ENCODE measurements at places on chromosomes 3 and 15.

DNA sequence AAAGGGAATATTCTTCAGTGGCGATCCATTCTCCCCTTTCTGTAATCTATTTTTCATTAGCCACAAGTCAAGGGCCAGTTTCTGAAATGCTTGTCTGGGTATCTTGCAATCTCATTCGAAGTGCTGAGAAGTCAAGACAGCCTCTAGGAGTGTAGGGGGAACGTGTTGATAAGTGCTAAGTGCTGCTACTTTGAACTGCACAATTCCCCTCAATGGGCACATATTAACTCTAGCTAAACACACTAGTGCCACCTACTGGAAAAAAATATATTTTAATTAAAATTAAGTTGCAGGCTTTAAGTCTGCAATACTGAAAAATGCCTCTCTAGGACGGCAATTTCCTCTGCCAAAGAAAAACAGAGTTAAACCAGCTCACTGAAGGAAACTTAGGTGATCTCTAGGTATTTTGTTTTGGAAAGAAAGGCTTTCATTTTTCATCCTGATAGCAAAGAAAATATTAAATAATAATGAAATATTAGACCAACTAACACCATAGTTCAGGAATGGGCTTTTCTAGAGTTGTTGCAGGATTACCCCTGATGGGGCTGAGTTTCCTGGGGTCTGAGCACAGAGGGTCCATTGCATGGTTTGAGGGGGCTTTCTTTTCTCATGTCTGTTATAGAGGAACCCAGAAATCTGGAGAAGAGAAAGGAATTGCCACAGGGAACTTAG, 181.9 kb upstream of the KBTBD8 start:
- no peak for DNase-seq

DNA sequence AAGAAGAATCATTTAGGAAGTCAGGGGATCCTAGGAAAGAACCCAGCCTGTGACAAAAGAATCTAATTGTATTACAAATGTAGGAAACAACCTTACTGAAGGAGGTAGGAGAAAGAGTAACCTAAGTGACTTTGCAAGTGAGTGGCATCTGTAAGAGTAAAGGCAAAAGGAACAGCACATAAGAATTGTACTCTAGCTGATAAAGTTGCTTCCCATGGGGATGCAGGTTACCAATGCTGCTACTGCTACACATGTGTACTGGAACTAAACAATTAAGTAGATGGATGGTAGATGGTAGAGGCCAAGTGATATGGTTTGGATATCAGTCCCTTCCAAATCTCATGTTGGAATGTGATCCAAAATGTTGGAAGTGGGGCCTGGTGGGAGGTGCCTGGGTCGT, 60.8 kb downstream of the OSBPL10 start:
- no peak for DNase-seq

GRCh38 chr3:114290911-114291901, 2.6 kb upstream of the TIGIT start:
- DNase-seq: peak; percentile 86

DNA sequence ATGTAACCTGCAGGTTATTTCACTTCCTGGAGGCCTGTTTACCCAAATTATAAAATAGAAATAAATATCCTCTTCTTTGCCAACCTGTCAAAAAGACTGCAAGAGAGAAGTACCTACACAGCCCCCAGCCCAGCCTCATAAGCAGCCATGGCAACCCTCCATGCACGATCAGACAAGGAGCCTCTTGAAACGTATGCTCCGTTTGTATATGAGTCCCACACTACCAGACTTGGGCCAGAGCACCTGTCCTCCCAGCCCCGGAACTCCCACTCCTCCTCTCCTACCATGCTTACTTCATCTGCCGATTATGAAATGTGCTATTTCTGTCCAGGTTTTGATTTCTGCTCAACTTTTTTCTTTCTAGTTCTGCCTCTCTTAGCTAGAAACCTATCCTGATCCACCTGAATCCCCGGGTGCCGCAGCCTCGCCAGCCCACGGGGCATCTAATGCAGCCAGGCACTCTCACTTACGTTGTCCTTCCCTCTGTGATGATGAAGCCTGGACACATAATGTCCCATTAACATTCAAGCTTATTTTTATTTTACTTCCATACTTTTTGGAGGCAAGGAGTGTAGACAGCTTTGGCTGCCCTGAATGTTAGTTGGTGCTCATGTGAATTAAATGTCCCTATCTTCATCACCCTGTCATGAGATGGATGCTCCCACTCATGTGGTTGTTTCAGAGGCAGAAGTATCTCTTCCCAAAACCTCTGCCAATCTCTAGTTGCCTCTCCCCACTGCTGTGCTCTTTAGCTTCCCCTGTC, 73.8 kb downstream of the MB21D2 start:
- no peak for DNase-seq

DNA sequence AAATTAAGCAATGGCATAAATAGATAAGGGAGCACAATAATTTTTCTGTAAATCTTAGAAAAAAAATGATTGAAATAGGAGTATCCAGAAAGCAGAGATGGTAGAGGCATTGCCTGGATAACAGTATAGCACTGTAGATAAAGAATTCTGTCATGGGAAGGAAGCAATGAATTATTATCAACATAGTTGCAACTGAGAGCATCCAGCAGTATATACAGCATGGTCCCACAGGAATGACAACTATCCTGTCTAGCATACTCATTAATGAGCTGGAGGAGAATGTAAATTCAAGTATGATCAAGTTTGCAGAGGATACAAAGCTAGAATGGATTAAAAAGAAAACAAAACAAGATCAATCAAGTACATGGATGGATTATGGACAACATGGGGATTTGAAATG, 90.8 kb downstream of the DPH6 start:
- DNase-seq: no peak

- no peak for DNase-seq
Measured at GRCh38 chr3:70090322-70090913, 90.9 kb downstream of the SAMMSON start.

GRCh38 chr15:55681631-55682030, 61.3 kb downstream of the PRTG start:
- DNase-seq: no peak

GRCh38 chr15:50251638-50252182, 13.8 kb downstream of the HDC start:
- no peak for DNase-seq

- no peak for DNase-seq
Measured at GRCh38 chr15:83549623-83550022, 102.5 kb downstream of the SH3GL3 start.

DNA sequence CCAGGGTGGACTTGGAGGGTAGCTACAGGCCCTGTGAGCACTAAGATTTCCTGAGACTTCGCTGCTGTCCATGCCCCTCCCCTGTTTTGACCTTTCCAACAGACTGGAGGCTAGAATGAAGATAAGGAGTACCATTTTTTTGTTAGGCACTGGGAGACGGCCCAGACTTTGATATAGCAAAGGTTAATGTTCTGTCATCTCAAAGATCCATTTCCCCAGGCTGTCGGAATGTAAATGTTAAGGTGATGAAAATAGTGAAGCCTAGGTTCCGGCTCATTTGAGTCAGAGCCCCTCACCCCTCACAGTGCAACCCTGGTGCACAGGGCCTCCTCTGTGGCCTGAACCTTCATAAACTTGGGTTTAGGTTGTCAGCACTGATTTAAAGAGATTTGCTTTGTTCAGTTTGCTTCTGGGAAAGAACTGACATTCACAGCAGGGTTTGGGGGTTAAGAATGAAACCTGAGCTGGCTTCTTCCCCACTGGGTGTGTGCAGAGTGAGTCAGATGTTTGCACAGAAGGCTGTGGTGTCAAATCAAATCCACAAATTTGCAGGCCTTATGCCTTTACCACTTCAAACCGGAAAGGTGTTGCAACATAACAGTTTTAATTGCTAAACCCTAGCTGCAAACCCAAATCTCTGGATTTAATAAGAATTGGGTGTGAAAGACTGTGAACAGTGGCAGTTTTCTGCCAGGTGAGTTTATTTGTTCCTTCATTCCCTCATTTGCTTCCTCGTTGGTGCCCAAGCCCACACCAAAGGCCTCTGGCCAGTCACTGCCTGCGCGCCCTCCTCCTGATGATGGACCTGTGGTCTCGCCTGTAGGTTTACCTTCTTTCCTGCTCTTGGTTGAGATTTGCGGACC, 20.6 kb upstream of the KCTD6 start:
- peak; percentile 44 for DNase-seq

GRCh38 chr3:171615281-171615680, 155.1 kb upstream of the TNIK start:
- DNase-seq: no peak

DNA sequence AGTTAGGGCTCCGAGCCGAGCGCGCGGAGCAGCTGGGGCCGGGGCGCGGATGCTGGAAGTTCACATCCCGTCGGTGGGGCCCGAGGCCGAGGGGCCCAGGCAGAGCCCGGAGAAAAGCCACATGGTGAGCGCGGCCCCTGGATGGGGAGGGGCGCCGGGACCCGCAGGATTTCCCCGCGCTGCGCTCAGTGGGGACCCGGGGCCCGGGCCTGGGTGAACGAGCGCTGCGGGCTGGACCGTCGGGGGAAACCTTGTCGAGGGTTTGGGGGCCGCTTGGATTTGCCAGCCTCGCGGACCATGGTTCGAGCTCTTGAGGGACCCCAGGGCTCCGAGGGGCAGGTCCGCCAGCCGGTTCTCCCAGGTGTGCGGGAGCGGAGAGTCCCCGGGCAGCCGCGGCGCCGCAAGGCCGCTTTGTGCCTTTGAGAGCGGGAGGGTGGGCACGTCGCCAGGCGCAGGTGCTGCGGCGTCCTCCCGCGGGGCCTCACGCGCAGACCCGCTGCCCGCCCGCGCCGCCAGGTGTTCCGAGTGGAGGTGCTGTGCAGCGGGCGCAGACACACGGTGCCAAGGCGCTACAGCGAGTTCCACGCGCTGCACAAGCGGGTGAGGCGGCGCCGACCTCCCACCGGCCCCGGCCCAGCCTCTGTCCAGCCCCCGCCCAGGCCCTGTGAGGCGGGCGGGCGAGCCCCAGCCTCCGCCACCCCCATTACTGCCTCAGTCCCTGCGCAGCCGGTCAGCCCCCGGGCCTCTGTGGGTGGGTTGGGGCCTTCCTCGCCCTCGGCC, at the start of gene SNX22:
SNX22 (plus strand) TSS at position 5 of the 780 bp plus-strand sequence; CDS start at position 50, 45 bp downstream.
- no peak for DNase-seq

- DNase-seq: no peak
Measured at GRCh38 chr15:56530157-56530556, 65.2 kb upstream of the MNS1 start.

DNA sequence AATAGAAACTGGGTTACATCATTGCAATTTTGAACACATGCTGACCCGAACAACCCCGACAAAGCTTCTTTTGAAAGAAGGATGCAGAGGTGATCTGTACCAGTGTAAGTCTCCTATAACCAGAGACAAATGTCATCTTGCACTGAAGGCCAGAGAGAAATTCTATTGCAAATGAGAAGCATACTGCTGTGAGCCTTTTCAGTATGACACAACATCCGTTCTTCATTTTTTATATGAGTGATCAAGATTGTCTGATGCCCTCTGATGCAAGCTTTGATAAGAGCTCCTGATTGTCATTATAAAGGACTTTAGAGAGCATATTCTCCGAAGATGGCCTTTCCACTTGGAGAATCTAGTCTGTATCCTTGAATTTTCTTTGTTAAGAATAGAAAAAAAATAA, 36.9 kb downstream of the PCOLCE2 start:
- DNase-seq: no peak

GRCh38 chr3:73950865-73951558, 326.3 kb upstream of the PDZRN3 start:
- DNase-seq: no peak

DNA sequence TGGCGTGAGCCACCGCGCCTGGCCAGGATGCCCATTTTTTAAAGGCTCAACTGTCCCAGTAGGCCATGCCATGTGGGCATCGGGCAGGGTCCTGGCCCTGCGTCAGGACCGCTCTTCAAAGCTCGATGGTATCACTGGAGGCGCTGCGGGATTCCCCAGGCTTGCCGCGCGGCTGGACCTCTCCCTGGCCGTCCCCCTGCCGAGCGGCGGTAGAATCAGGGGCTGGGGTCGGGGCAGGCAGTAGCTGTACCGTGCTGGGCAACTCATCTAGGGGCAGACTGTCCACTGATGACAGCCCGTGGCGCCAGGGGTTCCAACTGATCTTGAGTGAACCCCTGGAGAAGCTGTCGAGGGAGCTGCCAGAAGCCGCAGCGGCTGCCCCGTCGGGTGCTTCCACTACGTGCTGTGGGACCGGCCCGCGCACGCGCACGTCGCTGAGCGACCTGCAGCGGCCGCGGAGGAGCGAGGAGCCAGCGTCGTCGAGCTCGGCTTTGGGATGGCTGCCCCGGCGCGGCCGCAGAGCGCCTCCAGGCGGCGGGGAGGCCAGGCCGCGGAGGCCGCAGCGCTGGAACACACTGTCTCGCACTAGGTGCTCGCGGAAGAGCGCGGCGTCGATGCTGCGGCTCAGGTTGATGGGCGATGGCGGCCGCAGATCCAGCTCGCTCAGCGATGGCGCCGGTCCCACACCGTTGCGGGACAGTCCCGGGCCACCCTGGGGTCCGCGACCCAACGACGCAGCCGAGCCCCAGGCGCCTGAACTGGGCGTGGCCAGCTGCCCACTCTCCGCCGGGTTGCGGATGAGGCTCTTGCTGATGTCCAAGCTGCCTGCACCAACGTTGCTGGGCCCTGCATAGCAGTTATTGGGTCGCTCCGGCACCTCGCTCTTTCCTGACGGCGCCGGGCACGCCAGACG, 5.8 kb downstream of the PRRT3 start:
- peak; percentile 62 for DNase-seq

Data from activated CD4-positive, alpha-beta T cell treated with anti-CD3 and anti-CD28 coated beads, Interleukin-2, amount 50 U/mL, for 24 hours (primary cell).